A549 treated with Mapracorat at 1 μM for 4 hours (cell line): ENCODE measurements at places on chromosomes 13 and 19. TPM values are rescaled to one million over a fixed set of nuclear protein-coding genes. Genes with fewer than 3 reads are reported as not detected.

Gene PNMA8C
- not detected in 5 replicates for total RNA-seq

Gene NXNL1
- total RNA-seq = not detected in 5 replicates

Gene ZNF765
- total RNA-seq = 3.1 to 4.9 TPM (median 4.1 TPM) in 5 replicates

Gene CEACAM1
- total RNA-seq = 2.0 to 3.8 TPM (median 2.1 TPM) in 5 replicates

Gene CAPN12
- total RNA-seq = 3.8 to 7.2 TPM (median 6.3 TPM) in 5 replicates

Gene CYP2A7
- not detected in 5 replicates for total RNA-seq

Gene FPR3
- total RNA-seq = not detected in 5 replicates

Gene MEDAG
- total RNA-seq = 0.08 to 0.29 TPM (median 0.16 TPM) in 5 replicates

Gene C19orf73
- 1.2 to 2.4 TPM (median 1.6 TPM) in 5 replicates for total RNA-seq

Gene PLPP2
- 76.6 to 110 TPM (median 101 TPM) in 5 replicates for total RNA-seq

Gene ACP7
- 0.05 to 0.17 TPM in 2 of 5 replicates, not detected in the others for total RNA-seq

Gene ZNF433
- not detected in 5 replicates for total RNA-seq

Gene PSG1
- total RNA-seq = 0.13 to 0.33 TPM (median 0.17 TPM) in 5 replicates

Gene AP1M2
- 26.8 to 54.6 TPM (median 42.7 TPM) in 5 replicates for total RNA-seq

Gene RNF225
- total RNA-seq = 0.18 to 0.37 TPM (median 0.23 TPM) in 4 of 5 replicates, not detected in the other

Gene ENOX1
- 1.2 to 1.4 TPM (median 1.3 TPM) in 5 replicates for total RNA-seq

Gene RNF17
- total RNA-seq = not detected in 5 replicates

Gene CCDC61
- total RNA-seq = 3.7 to 6.2 TPM (median 4.5 TPM) in 5 replicates

Gene CASP14
- not detected in 5 replicates for total RNA-seq

Gene CEACAM7
- 0.07 to 0.15 TPM (median 0.12 TPM) in 4 of 5 replicates, not detected in the other for total RNA-seq

Gene NKG7
- total RNA-seq = not detected in 5 replicates

Gene ZNF763
- not detected in 5 replicates for total RNA-seq

Gene EGLN2
- total RNA-seq = 75.4 to 103 TPM (median 94.6 TPM) in 5 replicates

Gene ZNF417
- total RNA-seq = 2.6 to 4.1 TPM (median 3.2 TPM) in 5 replicates

Gene ERICH6B
- not detected in 5 replicates for total RNA-seq

Gene TNNT1
- 107 to 150 TPM (median 135 TPM) in 5 replicates for total RNA-seq

Gene P2RY11
- total RNA-seq = 4.8 to 12.3 TPM (median 7.9 TPM) in 5 replicates

Gene CEACAM16
- 0.17 to 0.18 TPM in 2 of 5 replicates, not detected in the others for total RNA-seq

Gene SHD
- 0.07 TPM in 1 of 5 replicates, not detected in the others for total RNA-seq

Gene ZNF649
- 0.11 to 0.31 TPM (median 0.12 TPM) in 5 replicates for total RNA-seq

Gene EHD2
- 116 to 150 TPM (median 141 TPM) in 5 replicates for total RNA-seq

Gene ZNF98
- total RNA-seq = not detected in 5 replicates

Gene FGF21
- total RNA-seq = not detected in 5 replicates

Gene FUT2
- total RNA-seq = not detected in 5 replicates

Gene CYP4F22
- total RNA-seq = 0.08 to 0.31 TPM (median 0.18 TPM) in 5 replicates

Gene PNMA8A
- 9.0 to 10.7 TPM (median 9.3 TPM) in 5 replicates for total RNA-seq

Gene C19orf81
- total RNA-seq = 3.3 to 13.3 TPM (median 11.5 TPM) in 5 replicates

Gene S1PR4
- 0.08 to 0.33 TPM (median 0.22 TPM) in 4 of 5 replicates, not detected in the other for total RNA-seq

Gene MBD3
- 32.8 to 54.3 TPM (median 44.6 TPM) in 5 replicates for total RNA-seq

Gene CCDC122
- 0.98 to 5.6 TPM (median 3.5 TPM) in 5 replicates for total RNA-seq

Gene PEG3
- total RNA-seq = not detected in 5 replicates

Gene VMAC
- total RNA-seq = 0.35 to 0.87 TPM (median 0.51 TPM) in 5 replicates

Gene PDCD5
- total RNA-seq = 435 to 538 TPM (median 469 TPM) in 5 replicates

Gene ZNF844
- not detected in 5 replicates for total RNA-seq
